Stimulated activated naive CD4-positive, alpha-beta T cell treated with Interleukin-2 at 50 U/mL for 16 hours (primary cell): ENCODE measurements at places on chromosomes 3 and 15.

GRCh38 chr15:77795446-77795845 is 162.7 kb upstream of the LINGO1 start:
- DNase-seq = no peak

DNA sequence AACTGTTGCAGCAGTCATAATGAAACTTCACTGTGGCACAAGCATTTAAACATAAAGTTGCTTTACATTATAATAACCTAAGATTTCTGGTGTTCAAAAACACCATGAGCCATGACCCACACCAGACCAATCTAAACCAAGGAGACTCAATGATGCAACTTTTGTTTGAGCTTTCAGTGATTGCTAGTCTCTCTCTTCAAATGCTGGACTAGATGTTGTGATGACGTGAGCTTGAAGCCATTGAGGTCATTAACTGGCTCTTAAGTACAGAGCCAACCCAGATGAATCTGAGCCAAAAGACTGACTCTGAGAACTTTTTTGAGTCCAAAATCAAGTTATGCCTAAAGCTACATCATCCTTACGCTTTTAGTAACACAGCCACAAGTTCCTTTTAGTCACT is 36.5 kb downstream of the ATR start:
- DNase-seq = no peak

GRCh38 chr15:25543196-25543595 is 104.4 kb upstream of the UBE3A start:
- DNase-seq = no peak

GRCh38 chr3:173702561-173702960 is 305.0 kb downstream of the NLGN1 start:
- DNase-seq = no peak

DNA sequence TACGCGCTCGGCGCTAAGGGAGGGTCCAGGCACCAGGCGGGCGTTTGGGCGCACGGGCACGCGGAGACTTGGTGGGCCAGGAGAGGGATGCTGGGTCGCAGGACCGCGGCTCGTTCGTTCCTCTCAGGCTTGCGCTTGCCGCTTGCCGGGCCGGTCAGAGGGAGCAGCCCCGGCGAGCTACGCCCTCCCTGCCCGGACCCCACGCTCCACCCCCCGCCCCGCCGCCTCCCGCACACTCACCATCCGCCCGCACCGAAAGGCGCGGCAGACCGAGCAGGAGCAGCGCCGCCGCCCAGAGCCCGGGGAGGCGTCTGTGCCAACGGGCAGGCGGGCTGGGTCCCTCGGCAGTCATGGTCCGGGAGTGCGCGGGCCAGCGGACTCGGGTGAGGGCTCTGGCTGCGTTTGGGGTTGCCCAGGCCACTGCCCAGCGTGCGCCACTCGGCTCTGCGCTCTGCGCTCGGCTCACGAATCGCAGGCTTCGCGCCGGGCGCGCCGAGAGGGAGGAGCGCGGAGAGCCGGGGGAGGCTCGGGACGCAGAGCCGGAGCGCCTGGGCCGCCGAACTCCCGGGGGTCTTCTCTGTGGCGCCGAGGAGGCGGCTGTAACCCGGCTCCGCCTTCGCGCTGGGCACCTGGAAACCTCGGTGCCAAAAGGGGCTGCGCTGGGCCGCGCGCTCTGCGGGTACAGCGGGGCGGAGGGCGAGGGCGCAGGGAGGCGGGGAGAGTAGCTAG is at the start of gene SUSD5:
SUSD5 (minus strand) TSS at position 365 of the 729 bp plus-strand sequence; CDS start at position 352, 13 bp downstream.
- DNase-seq = no peak

- no peak for DNase-seq
Measured at GRCh38 chr3:171435143-171435542, 25.1 kb downstream of the TNIK start.

DNA sequence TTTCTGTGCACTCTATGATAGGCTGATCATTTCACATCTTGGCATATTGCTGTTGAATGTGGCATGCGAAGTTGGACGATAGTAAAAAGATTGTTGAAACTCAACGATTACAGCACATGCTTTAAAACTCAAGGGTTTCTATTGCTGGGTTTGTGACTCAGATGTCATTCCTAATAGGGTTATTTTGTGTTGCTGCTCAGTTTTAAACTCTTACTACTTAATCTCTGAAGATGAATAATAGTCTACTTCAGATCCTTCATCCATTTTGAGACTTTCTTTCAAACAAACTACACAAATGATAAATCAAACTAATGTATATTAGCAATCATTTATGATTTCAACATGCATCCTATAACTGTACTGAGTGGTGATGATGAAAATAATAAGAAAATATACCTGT is 71.3 kb upstream of the MBNL1 start:
- no peak for DNase-seq

DNA sequence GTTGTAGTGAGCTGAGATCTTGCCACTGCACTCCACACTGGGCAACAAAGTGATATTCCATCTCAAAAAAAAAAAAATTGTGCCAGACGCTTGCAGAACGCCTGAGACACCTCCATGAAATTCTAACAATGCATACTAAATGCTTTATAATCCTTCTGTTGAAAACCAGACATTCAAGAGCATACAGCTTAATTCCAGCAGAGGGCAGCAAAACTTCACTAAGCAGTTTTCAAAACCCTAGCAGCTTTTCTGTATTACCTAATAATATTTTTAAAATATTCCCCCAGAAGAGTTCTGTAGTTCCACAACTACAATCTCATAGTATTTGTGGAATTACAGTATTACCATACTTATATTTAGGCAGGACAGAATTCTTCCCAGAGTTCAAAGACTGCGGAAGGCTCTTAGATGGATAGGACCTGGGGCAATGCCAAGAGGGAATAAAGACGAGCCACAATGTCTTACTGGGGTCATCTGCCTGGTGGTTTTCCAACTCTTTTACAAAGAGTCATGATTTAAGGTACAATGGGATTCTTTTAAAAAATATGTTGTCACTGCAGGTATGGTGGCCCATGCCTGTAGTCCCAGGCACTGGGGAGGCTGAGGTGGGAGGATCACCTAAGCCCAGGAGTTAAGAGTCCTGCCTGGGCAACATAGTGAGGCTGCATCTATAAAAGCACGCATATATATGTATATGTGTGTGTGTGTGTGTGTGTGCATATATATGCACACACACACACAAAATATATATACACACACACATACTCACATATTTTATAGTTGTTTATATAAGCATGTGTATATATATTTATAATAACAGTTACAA is 19.6 kb upstream of the TASOR start:
- no peak for DNase-seq

DNA sequence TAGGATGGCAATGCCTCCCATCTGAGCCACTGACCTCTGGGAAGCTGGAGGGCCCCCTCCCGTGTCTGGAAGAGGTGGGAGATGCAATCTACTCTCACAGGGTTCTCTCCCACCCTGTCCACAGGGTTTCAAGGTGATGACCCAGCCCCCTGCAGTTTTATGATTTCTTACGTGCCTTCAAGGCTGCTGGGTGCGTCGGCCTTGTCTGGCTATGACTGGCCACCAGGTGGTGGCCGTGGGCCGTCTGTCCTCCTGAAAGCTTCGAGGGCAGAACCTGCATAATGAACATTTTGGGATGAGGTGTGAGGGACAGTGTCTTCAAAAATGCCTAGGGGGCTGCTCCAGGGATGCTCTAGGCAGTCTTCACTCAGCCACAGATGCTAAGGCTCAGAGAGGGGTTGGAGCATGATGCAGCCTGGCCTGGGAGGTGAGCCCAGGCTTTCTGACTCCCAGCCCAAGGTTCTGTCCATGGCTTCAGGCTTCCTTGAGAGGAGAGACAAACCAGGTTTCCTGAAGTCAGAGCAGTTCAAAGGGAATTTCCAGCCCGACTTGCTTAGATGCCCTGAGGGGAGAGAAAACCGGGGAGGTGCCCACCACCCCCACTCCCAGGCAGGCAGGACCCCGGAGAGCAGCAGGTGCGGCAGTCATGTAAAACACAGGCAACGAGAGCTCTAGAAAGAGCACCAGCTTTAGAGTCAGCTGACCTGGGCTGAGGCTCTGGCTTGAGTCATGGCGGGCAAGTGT is 18.7 kb downstream of the ISG20 start:
- DNase-seq = no peak

DNA sequence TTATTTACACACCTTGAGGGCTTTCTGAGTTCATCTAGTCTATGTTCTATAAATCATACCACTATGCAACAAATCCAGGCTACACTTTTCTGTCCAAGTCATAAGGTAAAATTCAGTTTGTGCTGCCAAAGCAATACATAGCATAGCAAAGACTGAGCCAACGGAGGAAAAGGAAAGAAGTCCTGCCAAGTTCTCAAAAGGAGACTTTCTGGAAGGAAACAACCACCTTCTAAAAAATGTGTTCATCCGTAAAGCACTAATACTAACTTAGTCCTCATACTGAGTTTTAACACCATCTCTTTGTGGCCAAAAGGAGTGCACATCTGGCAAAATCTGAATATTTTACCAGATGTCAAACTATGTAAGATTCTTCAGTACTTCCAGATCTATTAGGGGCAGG is 620.2 kb downstream of the RBMS3 start:
- DNase-seq = no peak

- DNase-seq = no peak
Measured at GRCh38 chr3:159229116-159229680, 427.3 kb downstream of the MFSD1 start.

GRCh38 chr3:119598410-119599098 is 869 bp downstream of the PLA1A start:
- no peak for DNase-seq

DNA sequence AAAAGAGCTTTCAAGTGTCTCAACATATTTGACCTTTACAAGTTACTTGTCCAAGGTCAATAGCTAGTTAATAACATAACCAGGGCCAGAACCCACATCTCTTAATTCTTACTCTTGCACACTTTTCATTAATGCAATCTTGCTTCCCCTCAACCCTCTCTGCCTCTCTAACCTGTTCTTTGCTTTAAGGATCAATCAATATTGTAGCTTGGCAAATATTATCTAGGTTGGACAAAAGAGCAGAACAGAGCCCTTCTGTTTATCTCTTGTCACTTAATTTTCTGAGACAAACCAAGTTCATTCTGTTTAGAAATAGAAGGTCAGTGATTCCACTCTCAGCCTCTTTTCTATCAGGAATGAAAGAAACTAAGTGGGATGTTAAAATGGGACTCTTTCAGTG is 180.5 kb downstream of the USP13 start:
- DNase-seq = no peak

GRCh38 chr3:11629716-11630115 is 14.0 kb downstream of the VGLL4 start:
- DNase-seq = no peak

GRCh38 chr3:88467191-88467590 is 317.4 kb downstream of the C3orf38 start:
- no peak for DNase-seq

- DNase-seq = no peak
Measured at GRCh38 chr3:87191175-87191574, 35.9 kb upstream of the CHMP2B start.

- peak; percentile 13 for DNase-seq
Measured at GRCh38 chr3:111610189-111610588, 15.0 kb upstream of the ZBED2 start.

- no peak for DNase-seq
Measured at GRCh38 chr3:181888234-181888633, 176.5 kb downstream of the SOX2 start.

DNA sequence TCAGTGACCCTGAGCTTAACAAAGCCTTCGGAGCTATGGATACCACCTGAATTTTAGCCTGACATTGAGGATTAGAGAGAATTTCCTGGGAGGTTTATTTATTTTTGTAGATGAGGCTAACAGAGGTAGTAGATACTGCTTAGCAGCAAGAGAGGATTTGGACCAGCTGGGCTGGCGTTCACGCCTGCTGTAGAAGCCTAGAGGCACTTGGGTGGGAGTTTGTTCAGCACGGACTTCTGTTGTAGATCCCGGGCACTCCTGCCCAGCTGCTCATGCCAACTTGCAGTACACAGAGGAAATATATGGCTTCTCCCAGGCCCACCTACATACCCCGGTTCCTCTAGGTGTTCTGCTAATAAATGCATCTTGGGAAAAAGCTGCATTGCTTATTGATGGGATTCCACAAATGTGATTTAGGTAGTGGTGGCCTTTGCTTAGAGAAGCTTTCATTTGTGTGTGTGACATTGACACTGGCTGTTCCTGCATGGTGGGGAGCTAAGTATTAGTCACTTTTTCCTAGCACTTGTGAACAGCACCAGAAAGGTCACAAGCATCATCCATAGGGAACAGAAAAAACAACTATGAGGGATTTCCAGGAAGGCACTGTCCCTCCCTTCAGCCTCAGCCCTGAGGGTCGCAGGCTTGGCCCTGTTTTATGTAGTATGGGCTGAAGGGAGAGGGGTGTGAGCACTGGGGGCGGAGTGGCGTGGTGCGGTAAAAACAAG is 324.8 kb upstream of the LRRFIP2 start:
- DNase-seq = no peak

DNA sequence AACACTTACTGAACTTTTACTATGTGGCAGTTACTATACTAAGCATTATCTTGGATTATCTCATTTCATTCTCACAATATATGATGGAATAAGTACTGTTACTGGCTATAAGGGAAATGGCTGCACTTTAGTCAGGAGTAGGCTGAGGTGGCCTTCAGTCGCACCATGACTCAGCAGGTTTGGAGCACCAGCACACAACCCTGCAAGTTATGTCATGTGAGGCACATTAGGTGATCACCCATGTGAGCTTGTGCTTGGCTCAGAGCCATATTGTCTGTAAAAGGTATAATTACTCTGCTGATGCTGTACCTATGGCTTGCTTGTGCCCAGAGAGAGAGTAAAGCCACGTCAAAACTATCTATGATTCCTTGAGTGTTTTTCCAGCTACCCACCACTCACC is 54.1 kb upstream of the TIPARP start:
- no peak for DNase-seq

GRCh38 chr3:67154429-67154828 is 156.3 kb downstream of the KBTBD8 start:
- DNase-seq = no peak

GRCh38 chr3:195226900-195227447 is 44.0 kb downstream of the XXYLT1 start:
- DNase-seq = no peak
